ENCODE measurements at places on chromosomes 7 and 10.

DNA sequence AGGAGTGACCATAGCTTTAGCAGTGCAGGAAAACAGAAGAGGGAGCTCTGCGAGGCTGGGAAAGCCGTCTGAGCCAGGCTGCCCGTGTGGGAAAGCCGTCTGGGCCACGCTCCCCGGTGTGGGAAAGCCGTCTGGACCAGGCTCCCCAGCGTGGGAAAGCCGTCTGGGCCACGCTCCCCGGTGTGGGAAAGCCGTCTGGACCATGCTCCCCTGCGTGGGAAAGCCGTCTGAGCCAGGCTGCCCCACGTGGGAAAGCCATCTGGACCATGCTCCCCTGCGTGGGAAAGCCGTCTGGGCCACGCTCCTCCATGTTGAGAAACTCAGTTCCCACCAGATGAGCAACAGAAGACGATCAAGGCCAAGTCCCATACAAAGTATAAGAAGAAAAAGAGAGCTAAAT, 101.8 kb downstream of the GALNT11 start:
- DNase-seq, result no peak

- DNase-seq, result no peak
These were observed 402.3 kb downstream of the DNAJB9 start for GRCh38 chr7:108972004-108972403.

DNA sequence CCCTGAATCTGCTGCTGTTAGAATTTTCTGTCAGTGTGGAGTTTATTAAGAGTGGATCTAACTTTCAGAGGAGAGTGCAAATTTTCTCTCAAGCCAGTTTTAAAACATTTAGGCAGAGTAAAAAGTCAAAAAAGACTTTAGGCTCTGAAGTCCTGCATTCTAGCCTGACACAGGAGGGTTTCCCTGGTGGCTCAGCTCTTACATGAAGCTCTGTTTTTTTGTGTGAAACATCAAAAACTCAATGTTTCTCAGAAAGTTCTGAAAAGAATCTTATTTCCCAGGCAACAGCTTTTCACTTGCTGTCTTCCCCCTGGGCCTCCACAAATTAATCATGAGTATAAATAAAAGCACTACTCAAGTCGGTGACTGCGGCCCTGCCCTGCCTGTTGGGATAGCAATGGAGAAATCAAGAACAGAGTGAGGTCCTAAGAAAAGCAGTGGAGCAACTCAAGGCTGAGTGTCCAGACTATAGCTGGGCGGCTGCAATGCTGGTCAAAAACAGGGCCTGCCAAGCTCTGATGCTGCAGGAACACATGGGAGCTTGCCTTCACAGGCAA, 22.3 kb upstream of the WDR11 start:
- DNase-seq, result no peak

DNA sequence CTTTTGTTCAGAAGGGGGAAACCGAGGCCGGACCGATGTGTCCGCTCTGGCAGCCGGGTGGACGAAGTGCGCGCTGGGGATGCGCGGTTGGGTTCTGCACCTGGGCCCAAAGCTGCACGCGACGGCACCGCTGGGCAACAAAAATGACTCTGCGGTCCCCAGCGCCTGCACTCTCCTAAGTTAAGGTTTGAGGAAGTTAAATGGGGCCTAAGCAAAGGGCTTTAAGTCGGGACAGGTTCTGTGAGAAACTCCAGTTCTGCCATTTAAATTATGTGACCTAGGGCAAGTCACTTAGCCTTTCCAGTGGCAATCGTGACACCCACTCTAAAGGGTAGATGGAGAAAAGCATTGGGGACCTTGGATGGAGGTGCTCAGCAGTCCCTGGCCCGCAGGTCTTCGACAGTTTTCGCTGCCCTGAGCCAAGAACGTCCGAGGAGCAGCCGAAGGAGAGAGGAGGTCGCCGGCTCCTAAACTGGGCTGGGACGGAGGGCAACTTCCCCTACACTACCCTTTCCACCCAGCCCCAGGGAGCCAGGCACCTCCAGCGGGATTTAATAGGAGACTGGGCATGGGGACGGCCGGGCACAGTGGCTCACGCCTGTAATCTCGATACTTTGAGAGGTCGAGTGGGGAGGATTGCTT, 534 bp upstream of the ACBD5 start:
- DNase-seq, result peak; percentile 23

DNA sequence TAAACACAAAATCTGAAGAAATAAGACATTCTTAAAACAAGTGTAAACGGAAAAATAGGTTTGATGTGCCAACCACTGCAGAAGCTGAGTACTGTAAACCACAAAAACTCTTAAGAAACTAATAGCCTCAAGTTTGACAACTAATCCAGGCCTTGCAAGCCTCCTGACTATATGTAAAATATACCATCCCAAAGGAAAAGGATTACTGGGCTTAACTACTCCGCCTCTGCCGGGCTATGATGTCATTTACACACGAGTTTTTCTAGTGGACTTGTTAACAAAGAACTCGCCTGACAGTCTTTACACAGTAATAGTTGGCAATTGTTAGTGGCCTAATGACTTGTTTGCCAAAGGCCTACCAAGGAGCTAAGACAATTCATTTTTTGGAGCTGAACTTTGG, 2.1 kb downstream of the KIF5B start:
- DNase-seq, result no peak

DNA sequence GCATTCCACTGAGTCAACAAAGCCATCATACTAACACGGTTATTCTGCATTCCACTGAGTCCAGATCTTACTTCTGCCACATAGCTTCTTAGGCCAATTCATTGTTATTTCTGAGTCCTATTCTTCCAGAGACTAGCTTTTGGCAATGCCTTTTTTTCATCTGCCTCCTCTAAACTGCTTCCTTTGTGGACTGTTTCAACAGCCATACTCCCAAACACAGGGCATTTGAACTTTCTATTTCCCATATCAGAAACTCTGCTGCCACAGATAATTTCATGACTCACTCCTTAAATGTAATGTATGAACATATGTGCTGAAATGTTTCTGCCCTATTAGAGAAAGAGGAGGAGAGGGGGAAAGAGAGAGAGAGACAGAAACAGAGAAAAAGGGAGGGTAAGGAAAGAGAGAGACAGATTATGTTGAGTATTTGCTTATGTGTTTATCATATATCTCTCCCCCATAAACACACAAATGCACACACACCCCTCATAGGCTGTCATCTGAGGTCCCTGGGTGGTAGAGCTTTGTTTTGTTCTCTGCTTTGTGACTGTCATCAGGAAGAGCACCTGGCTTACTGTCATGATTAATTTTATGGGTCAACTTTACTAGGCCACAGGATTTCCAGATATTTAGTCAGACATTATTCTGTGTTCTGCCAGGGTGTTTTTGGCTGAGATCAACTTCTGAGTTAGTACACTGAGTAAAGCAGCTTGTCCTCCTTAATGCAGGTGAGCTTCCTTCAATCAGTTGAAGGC, 308.0 kb upstream of the KCND2 start:
- no peak for DNase-seq

DNA sequence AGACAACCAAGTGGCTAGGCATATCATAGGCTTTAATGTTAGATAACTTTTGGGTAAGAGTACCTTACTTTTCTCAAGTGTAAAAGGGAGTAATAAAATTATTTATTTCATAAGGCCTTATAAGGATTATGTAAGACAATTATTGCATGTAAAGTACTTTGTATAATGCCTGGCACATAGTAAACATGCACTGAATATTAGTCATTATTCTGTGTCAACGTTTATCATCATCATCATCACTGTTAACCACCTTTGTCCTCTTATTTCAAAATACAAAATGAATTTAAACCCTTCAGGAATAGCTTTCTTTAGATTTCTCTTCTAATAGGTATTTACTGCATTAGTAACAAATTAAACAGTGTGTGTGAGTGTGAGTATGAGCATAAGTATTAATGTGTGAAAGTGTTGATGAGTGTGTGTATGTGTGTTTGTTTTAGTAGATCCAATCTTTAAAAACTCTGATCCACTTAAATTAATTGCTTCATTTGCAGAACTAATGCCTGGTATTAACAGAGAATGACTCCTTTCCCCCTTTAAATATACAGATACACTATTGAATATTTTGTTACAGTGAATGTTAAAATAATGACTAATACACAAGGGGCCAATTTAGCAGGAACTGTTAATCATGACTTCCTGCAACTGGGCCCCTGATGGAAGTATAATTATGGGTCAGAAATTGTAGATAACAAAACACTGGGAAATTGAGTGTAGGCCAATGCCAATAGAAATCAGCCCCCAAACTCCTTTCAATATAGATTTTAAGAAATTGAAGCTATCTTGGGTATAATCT, 213.3 kb upstream of the FZD8 start:
- no peak for DNase-seq

DNA sequence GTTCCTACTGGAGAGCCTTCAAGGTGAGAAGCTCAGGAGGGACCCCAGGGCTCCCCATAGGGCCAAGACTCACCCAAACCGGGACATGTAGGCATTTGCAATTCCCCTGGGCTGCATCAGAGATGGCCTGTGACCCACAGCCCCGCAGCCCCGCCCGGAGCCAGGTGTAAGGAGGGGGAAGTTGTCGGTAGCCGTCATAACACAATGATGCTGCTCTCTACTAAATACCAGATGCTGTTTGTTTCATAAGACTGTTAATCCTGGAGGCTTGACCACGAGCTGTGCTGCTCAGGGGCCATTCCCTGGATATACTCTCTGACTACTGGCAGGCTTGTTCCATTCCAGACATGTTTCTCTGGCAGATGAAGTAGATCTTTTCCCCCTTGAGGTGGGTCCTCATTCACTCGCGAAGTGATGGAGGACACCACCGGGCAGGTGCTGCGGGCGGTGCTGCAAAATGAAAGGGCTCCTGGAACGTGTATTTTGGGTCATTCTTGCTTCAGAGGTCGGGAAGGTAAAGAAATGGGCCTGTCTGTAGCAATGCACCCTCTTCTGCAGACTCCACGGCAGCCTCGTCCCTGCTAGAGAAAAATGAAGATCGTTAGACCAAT, 61.1 kb downstream of the MKI67 start:
- DNase-seq, result no peak

DNA sequence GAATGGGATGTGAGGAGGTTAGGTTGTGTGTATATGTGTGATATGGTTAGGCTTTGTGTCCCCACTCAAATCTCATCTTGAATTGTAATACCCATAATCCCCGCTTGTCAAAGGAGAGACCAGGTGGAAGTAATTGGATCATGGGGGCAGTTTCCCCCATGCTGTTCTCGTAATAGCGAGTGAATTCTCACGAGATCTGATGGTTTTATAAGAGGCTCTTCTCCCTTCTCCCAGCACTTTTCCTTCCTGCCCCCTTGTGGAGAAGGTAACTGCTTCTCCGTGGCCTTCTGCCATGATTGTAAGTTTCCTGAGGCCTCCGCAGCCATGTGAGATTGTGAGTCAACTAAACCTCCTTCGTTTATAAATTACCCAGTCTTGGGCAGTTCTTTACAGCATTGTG, 47.3 kb downstream of the NPVF start:
- DNase-seq, result no peak

DNA sequence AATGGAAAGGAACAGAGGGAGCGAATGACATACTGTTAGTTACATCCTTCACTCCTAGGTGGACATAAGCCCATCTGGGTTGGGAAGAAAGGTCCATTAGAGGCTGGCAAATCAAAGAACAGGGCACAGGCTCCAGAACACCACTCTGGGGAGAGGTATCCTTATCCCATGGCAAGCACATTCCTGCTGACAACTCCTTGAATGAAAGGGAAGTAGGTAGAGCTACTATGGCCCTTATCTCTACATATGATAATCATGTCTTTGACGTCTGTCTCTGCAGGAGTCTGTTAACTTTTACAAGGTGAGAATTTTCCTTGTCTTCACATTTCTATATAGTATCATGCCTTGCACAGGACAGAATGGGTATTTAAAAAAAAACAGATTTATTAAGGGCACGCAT, 10.4 kb downstream of the DENND11 start:
- DNase-seq, result no peak

DNA sequence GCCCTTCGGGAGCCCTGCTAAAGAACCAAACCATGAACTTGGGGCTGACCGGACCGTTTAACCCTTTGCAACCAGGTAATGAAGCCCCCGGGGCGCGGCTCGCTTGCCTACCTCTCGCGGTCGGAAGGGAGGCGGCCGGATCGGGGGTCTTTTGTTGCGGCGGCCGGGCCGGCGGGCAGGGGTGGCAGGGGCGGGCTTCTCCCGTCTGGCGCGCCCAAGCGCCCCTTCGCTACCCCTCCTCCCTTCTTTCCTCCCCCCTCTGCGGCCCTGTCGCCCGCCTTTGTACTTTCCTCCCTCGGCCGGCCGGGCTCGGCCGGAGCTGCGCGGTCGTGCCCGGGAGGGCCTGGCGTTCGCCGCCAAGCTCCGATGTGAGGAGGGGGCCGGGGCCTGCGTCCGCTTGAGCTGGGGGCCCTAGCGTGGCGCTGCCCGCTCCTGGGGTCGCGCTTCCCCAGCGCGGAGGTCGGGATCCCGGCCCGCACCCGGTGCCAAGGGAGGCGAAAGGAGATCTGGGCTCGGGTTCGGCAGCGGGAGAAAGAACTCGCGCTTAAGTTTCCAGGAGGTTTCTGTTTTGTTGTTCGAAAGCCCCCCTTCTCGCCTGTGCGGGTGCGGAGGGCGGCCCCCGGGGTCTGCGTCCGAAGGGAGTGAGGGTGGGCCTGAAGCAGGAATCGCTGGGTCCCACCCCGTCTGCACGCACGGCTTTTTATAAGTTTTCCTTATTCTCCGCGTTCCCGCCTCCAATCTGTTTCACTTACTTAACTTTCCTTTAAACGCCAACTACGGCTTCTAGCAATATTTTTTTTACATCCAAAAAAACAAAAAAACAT, 436.8 kb upstream of the GALNT17 start:
- no peak for DNase-seq

DNA sequence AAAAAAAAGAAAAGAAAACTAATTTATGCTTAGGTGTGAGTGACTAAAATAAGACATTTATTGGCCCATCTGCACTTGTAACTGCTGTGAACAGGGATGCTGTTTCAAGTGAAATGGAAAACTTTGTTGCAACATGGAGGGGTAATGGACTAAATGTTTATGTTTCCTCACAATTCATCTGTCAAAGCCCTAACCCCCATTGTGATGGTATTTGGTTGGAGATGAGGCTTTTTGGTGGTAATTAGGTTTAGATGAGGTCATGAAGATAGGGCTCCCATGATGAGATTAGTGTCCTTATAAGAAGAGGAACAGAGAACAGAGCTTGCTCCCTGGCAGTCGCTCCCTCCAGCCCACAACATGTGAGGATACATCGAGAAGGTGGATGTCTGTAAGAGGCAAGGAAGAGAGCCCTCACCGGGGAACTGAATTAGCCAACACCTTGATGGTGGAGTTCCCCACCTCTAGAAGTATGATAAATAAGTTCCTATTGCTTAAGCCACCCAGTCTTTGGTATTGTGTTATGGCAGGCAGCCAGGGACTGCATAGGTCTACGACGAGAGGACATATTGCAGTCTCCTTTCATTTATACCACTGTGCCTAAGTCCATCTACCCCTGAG, 28.6 kb upstream of the VCL start:
- no peak for DNase-seq

Data from stimulated activated CD4-positive, alpha-beta T cell treated with anti-CD3 and anti-CD28 coated beads, Interleukin-2, amount 100 ng/mL, for 48 hours (primary cell).